ENCODE measurements at places on chromosomes 16 and 17. TPM values are rescaled to one million over a fixed set of nuclear protein-coding genes. Genes with fewer than 3 reads are reported as not detected.
A peak's percentile ranks its signal among the peaks of the same experiment; 100 is the strongest.

DNA sequence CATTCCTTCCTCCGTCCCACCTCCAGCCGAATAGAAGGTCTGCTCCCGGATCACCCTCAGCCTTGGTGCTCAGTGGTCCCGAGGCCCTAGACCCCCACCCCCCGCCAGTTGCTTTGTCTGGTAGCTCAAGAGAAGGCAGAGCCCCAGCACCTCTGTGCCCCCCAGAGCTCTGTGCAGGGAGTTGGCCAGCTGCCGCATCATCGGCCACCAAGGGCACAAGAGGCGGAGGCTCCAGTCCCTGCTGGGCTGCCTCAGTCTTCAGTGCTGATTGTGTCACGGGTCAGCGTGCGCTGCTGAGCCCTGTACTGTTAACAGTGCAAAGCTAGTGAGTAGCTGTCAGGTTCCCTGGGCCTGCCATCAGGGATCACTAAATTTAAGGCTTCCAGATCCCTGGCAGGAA, 22.2 kb upstream of the DRG2 start:
- no peak for DNase-seq

DNA sequence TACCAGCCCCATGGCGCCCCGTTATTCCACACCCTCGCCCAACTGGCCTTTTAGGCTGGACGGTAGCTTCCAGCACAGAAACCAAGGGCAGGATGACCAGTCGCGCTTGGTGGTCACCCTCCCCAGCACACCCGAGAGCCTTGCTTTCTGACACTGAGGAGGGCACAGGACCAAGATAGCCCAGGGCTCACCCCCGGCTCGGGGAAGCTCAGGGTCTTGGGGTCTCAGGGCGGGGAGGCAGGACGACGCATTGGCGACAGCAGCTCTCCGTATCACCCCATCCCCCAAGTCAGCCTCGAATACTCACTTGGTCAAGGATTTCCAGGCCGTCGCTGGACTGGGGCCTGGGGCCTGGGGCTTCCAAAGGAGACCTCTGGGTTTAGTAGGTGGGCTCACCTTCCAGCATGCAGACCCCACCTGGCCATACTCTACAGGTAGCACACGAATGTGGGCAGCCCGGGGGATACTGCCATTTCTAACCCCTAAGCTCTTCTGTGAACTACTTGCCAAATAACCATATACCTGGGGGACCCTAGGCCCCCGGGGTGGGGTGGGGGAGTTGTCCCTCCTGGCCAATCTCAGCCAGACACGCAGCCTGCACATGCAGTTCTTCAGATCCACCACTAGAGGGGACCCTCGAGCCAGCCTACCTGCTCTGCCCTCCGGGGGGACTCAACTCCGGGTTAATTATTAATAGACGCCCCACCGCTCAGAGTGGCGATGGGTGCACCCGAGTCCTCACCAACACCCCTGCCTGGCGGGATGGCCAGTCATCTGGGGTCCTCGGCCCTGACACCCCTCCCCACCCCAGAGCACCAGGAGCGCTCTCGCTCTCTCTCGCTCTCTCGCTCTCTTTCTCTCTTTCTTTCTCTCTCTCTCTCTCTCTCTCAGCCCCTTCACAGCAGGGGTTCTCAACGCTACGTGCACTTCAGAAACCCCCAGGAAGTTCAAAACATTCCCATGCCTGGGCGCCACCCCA, 30.0 kb downstream of the TBC1D16 start:
- peak; percentile 76 for DNase-seq

DNA sequence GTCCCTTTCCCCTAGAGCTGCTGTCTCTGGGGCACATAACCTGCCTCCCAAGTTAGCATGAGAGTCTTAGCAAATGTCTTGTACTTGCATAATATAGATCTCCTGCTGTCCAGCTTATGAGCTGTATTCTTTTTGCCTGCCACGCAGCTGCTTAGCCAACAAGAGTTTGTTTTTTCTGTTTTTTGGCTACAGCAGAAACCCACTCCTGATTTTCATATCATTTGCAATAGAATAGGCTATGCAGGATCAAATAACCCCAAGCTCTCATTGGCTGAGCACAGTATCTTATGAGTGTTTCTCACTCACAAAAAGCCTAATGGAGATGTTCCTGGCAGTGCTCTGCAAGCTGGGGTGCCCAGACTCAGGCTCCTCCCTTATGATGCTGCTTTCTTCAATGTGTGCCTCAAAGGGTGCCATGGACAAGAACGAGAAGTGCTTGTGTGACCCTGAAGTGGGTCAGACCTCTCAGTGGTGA, 23.1 kb downstream of the B9D1 start:
- DNase-seq, result no peak

- DNase-seq, result no peak
Measured at GRCh38 chr17:73021771-73022170, 70.7 kb downstream of the SLC39A11 start.

PRR35 gene
- total RNA-seq, result not detected

- DNase-seq, result peak; percentile 73
Measured at GRCh38 chr16:30535777-30536190, 1.1 kb upstream of the ZNF747 start.

DNA sequence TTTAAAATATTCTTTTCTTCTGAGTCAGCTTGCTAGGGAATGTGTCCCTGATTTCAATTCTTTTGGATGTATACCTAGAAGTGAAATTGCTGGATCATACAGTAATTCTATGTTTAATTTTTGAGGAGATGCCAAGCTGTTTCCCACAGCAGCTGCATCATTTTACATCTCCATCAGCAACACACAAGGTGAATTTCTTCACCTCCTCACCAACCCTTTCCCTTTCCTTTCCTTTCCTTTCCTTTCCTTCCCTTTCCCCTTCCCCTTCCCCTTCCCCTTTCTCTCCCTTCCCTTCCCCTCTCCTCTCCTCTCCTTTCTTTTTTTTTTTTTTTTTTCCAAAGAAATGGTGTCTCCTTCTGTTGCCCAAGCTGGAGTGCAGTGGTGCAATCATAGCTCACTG, 45.4 kb upstream of the BRD7 start:
- DNase-seq, result no peak

AOC3 gene
- total RNA-seq, result 8.6 TPM

GRCh38 chr17:37820313-37820994, 75.6 kb upstream of the HNF1B start:
- DNase-seq, result no peak

RAB37 gene
- 14.0 TPM for total RNA-seq

- no peak for DNase-seq
Measured at GRCh38 chr17:55546481-55546880, 35.2 kb upstream of the SMIM36 start.

RBFOX1 gene
- total RNA-seq, result not detected

All from left lobe of liver (tissue), 2 donors.